RCC 7860 (cell line): ENCODE measurements at places on chromosomes 1 and 21.

GRCh38 chr1:1219341-1219740 is 5.4 kb upstream of the TNFRSF4 start:
- DNase-seq, result no peak

DNA sequence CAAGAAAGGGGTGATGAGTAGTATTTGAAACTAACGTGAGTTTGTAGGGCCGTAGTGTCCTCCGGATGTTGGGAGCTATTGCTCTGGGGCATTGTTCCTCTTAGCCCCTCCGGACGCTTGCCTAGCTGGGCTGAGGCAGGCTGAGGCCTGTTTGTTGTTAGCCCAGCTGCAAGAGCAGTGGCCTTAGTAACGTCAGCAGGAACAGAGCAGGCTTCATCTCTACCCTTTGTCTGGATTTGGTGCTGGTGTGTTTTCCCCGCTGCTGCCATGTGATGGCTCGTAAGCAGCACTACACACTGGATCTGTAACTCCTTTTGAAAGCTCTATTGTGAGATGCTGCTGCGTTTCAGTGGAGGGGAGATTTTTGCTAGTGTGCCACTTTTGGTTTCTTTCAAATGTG is 57.6 kb downstream of the DNM3 start:
- no peak for DNase-seq

DNA sequence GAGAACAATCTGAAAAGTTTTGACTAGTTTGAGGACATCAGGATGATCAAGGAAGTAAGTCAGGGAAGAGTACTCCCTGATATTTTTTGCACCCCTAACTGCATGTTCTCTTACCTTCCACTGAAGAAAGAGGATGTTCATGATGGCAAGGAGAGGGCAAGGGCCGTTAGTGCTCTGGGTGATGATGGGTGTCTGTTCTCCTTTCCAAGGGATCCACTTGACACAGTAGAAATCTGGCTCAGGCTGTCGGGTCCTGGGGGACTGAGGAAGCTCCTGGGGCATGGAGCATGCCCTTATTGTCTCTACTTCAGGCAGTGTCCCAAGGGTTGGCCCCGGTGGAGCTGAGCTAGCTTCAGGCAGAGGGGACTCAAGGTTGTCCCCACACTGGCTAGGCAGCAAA is 4.7 kb downstream of the MINDY1 start:
- no peak for DNase-seq

- DNase-seq, result no peak
Observed at GRCh38 chr1:198793714-198794113, 154.9 kb downstream of the PTPRC start.

GRCh38 chr1:227257964-227258363 is 60.3 kb downstream of the CDC42BPA start:
- no peak for DNase-seq

GRCh38 chr21:41961753-41962152 is 7.9 kb upstream of the C2CD2 start:
- DNase-seq, result no peak

GRCh38 chr1:3211582-3212375 is 142.8 kb downstream of the PRDM16 start:
- no peak for DNase-seq

GRCh38 chr1:211910113-211910884 is 79.7 kb upstream of the LPGAT1 start:
- DNase-seq, result no peak

GRCh38 chr1:57321776-57322175 is 102.1 kb downstream of the DAB1 start:
- no peak for DNase-seq

DNA sequence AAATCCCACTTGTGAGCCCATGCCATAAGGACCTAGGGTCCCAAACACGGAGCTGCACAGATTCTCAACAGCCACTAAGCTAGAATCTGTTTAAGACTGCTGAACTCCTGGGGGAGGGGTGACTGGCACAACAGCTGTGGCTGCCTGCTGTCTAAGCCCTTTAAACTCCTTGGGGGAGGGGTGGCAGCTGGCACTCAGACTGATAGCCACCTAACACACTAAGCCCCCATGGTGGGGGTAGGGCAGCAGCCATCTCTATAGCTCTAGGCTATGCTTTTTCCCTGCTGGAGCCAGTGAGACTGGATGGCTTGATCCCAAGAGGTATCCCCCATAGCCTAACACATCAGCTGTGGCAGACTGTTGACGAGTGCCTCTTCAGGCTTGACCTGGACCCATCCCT is 73.3 kb upstream of the FMO3 start:
- no peak for DNase-seq
